ENCODE measurements at places on chromosomes 12 and 14.

GRCh38 chr12:54565310-54565985, 16.0 kb downstream of the PDE1B start:
- DNase-seq = no peak

DNA sequence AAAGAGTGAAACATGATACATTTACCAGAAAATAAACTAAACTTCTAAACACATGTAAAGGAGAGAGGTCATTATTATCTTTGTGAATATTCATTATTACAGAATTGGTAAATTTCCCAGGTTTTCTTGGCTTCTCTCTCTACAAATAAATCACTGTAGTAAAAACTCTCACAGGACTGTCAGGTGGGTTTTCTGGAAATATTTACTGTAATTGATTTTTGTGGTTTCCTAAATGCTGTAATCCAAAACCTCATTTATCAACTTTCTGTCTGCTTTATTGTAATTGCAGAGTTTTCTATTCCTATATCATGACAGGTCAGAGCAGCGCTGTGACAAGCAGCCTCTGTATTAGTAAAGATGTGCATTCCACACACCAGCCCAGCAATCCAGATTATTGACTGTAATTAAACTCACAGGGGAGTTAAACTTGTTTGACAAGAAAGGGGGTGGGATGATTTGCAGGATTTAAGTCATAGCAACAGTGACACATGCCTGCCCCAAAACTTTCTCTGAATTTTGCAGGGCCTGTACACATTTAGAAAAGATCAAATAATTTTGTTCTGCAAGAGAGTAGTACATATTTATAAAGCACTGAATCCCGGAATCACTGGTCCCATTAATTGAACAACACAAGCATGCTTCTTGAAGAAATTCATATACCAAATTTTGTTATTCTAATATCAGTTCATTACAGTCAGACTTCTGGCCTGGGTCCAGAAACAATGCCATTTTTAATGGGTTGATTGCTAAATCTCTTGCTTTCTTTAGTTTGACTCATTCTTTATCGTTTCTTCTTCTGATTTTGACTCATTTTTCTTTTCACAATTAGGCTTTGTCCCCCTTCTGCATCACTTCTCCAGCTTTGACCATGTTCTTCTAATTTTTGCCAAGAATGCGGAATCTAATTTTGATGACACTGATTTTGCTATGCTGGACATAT, 42.2 kb downstream of the PTPRO start:
- DNase-seq = peak; percentile 61

GRCh38 chr12:122059203-122059960, 19.2 kb upstream of the MLXIP start:
- no peak for DNase-seq

DNA sequence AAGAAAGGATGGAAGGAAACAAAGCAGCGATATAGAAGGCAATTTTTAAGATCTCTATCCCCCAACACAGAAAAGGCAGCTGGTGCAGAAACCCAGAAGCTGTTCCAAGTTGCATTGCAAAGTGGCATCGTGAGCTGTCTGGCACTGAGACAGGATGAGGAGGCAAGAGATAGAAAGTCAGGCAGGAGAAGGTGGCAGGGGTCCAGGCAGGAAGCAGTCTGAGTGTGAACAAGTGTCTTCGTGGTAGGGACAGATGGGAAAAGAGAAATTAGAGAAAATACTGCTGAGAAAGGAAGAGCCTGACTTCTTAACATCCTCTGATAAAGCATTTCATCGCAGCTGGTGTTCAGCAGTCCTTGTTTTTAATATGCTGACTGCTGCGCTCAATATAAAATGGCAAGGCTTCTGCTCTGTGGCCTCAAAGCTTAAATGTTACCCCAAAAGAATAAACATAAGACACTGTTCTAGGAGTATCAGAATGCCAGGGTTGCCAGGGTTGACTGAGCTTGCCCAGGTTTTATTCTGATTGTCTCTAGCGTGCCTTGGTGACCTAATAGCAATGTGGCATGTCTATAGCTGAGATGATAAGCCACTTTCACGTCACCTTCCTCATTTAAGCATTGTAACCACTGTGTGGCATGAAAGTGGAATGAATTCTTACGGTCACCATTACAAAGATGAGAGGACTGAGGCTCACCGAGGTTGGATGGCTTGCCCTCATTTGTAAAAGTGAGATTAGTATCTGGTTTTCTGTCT, 397.6 kb downstream of the NUAK1 start:
- no peak for DNase-seq

DNA sequence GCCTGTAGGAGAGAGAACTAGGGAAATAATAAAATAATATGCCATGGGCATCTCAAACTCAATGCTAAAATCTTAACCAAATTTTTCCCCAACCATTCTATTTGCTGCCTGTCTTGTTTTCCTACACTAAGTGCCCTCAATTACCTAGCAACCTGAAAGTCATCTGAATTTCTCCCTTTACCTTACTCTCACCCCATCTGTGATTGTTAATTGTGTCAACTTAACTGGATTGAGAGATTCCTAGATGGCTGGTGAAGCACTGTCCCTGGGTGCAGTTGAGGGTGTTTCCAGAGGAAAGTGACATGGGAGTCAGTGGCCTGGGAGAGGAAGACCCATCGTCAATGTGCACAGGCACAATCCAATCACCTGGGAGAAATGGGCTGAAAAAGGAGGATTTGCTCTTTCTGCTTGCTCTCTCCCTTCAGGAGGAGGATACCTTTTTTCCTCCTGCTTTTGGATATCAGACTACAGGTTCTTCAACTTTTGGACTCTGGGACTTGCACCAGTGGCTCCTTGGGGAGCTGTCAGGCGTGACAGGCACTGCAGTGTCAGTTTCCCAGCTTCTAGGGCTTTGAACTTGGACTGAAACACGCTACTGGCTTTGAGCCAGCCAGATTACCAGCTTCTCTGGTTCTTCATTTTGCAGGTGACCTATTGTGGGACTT, 100.1 kb downstream of the PPP1R12A start:
- no peak for DNase-seq

- no peak for DNase-seq
These were observed 45.4 kb downstream of the CLMN start for GRCh38 chr14:95274279-95274678.

GRCh38 chr14:32688941-32689340, 249.7 kb upstream of the NPAS3 start:
- DNase-seq = no peak
